ENCODE measurements at places on chromosomes 3 and 15. TPM values are rescaled to one million over a fixed set of nuclear protein-coding genes. Genes with fewer than 3 reads are reported as not detected.
A peak's percentile ranks its signal among the peaks of the same experiment; 100 is the strongest.

GRCh38 chr3:9179826-9180763 is 69.4 kb downstream of the SRGAP3 start:
- peak; percentile 23 for DNase-seq

The CHST13 gene
- total RNA-seq: not detected

- no peak for DNase-seq
These were observed 565.8 kb downstream of the IGSF11 start for GRCh38 chr3:118468801-118469200.

DNA sequence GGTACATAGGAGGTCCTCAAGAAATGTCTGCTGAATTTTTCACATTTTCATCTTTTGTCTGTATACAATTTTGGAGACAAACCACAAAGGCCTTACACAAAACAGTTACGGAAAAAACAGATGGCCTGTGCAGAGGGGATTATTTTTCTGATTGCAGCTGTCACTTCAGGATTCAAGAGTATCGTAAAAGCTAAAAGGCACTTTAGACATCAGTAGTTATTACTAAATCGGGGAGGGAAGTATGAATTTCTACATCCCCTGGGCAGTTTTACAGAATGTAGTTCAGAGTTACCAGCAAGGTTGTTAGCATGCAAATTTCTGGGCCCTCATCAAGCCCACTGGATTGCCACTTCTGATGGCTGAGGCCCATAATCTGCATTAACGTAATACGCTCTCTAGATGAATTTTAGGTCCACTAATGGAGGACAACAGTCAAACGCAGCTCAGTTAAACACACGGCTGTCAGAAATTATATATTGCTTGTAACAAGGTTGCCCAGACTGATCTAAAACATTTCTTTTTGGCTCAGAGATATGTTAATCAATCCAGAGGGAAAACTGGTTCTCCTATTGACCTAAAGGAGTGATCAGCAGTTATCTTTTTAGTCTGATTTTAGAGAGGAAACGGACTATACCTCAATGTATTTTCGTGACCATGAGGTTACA is 1.1 kb downstream of the RIOX2 start:
- no peak for DNase-seq

The GCSAM gene
- 9.3 TPM for total RNA-seq

Measured in activated CD4-positive, alpha-beta T cell treated with anti-CD3 and anti-CD28 coated beads for 36 hours (primary cell).